ENCODE measurements at places on chromosomes 16 and 17. TPM values are rescaled to one million over a fixed set of nuclear protein-coding genes. Genes with fewer than 3 reads are reported as not detected.

Gene NUBP2
- total RNA-seq = 48.6 TPM

Gene TPPP3
- total RNA-seq = under 0.01 TPM

Gene PRR11
- total RNA-seq = 1.4 TPM

Gene NIP7
- 48.9 TPM for total RNA-seq

Gene GRB7
- total RNA-seq = 12.0 TPM

Gene TBC1D3C
- not detected for total RNA-seq

Gene CDK10
- total RNA-seq = 23.6 TPM

Gene CDR2L
- 6.2 TPM for total RNA-seq

Gene ADAD2
- not detected for total RNA-seq

Gene ABCC6
- under 0.01 TPM for total RNA-seq

Gene SLC12A3
- not detected for total RNA-seq

Gene AIPL1
- not detected for total RNA-seq

Gene HOXB1
- total RNA-seq = not detected
